Esophagus squamous epithelium (tissue), 5 donors: ENCODE measurements at places on chromosomes 3 and 15.

- no peak for DNase-seq
Measured at GRCh38 chr3:20305647-20306046, 119.6 kb upstream of the SGO1 start.

DNA sequence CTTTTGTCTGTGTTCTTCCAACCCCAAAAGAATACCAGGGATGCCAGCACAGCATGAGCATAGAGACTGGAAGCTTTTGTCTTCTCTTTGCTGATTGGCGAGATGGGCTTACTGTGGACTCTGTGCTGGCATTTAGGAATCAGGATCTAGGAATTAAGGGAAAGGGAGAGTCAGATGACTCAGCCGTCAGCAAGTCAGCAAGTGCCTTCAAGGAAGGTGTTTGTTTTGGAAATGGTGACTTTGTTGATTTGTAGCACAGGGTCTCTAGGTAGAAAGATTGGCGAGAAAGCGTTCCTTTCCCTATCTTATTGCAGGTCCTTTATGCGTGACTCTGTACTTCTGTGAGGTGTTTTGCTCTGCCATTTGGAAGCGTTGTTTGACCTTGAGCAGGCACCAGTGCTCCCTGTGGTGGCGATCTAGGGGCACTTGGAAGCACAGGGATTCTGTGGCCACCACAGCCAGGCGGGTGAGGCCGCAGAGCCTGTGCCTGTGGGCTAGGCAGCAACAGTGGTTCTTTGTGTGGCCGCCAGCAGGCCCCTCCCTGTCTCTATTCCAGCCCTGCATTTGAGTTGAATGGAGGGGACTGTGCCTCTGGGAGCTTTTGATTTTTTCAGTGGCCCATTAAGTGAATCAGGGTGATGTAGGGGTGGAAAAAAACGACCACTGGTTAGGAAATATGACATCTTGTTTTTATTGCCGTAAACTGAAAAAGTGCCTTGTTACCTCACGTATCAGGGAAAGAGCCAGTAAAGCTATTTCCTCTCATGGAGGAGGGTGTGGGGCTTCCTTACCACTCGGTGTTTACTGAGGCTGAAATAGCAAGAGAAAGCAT lies 19.0 kb downstream of the FAN1 start:
- no peak for DNase-seq

- no peak for DNase-seq
Measured at GRCh38 chr3:190436331-190436730, 13.4 kb downstream of the TMEM207 start.

DNA sequence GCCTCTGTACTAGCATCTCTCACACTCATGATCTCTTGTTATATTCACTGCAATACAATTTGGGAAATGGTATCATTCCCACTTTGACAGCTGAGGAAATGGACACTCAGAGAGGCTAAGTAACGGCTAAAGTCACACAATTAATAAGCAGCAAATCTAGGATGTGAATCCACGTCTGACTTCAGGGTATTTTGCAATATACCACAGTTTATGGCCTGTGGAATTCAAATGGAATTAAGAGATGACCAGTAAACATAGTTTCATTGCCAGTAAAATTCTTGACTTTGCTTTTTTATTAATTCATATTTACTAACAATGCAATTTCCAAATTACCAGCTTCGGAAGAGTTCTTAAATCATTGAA lies 61.1 kb downstream of the CCNL1 start:
- DNase-seq, result no peak

GRCh38 chr3:56694867-56695683 lies 12.0 kb upstream of the TASOR start:
- no peak for DNase-seq

- DNase-seq, result peak; percentile 41
Measured at GRCh38 chr3:31532587-31533168, at the start of gene STT3B. STT3B (plus strand) TSS chr3:31532925; CDS start chr3:31532999, 74 bp downstream.

GRCh38 chr3:78706906-78707523 lies 1060.8 kb downstream of the ROBO1 start:
- DNase-seq, result no peak

DNA sequence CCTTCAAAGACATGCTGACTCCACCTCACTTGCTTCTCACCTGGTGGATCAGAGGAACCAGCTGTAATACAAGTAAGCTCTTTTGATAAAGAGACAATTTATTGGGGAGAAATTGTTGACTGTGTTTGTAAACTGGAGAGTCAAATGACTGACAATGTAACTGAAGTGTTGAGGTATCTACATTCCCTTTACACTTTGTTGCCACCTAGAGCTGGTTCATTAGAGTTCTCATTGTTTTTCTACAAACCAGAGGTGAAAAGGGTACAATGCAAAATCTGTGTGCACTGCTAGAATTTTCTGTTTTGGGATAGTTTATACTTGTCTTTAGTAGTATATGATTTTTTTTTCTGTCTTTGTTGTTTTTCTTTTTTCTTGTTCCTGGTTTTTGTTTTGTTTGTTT lies 8.7 kb upstream of the LRRC58 start:
- no peak for DNase-seq

DNA sequence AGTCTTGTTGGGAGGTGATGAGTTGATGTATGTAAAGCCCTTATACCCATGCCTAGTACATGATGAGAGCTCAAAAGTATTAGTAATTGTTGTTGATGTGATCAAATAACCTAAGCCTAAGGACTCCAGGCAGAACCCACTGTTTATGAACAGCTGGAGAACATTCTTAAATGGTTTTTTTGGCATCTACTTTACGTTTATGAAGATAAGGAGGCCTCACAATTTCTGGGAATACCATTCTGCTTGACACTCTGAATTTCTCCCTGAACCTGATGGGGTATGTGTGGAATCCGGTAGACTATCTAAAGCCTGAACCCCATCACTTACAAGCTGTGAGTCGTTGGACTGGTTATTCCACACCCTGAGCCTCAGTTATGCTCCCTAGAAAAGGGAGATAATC lies 244.6 kb upstream of the WNT5A start:
- no peak for DNase-seq

GRCh38 chr3:64290864-64291263 lies 65.6 kb upstream of the PRICKLE2 start:
- no peak for DNase-seq

DNA sequence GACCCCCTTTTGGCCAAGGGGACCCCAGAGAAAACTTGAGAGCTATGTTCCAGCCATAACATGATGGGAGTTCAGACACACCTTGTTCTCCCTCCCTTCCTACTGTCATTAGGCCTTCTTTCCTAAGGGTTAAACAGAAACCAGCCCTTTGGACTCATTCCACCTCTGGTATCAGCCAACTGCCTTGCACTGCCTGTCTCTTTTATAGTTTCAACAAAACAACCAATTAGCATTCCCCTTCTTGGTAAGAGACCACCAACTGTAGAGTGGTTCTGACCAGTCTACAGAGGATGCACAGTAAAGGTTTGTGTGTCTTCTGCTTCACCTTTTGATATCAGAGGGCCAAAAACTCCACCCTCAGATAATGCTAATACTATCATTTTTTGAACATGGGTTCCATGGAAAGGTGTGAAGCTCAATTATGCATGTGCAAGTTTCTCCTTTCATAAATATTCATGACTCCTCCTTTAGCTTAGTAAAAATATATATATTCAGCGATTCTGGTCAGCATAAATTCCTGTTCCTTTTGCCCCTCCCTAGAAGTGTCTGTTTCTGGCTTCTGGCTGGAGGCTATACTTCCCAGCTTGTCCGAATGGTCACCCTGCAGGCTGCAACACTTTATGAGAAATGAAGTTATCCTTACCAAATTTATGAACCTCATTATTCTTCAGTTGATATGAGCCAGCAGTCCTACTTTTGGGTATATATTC lies 55.9 kb downstream of the SERP1 start:
- no peak for DNase-seq

DNA sequence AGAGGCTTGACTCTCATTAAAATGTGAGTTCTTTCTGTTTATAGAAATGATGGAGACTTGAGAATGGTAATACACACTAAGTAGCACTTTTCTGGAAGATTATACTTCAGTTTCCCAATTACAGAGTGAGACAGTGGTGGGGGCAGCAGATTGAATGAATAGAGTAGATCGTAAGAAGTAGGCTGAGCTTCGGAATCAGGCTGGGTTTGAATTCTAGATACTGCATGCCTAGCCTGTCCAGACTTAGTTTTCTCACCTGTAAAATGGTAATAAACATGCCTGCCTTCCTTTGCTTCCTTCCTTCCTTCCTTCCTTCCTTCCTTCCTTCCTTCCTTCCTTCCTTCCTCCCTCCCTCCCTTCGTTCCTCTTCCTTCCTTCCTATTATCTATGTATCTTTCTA lies 8.1 kb downstream of the IL1RAP start:
- no peak for DNase-seq

- no peak for DNase-seq
Measured at GRCh38 chr3:170759511-170760173, 110.4 kb downstream of the RPL22L1 start.

DNA sequence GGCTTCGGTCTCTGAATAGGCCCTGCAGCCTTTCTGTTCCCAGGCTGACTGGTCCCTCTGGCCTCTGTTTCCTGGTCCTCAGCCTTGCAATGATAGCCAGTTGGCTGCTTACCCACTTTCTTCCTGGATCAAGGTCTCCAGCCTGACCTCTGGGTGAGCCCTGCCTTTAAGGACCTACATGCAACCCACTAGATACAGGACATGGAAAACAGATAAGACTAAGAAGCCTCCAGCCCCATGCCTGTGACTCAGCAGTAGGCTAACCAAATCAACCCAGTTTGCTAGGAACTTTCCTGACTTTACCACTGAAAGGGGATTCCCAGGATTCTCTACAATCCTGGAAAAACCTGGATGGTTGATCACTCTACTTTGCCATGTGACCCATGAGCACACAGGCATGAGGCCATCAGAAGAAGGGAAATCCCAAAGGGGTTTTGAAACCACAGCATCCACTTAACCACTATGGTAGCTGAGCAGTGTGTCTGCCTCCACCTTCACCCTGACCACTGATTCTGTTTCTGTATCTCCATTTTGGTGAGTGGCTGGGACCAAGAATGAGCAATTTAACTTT lies 188.1 kb downstream of the CHST2 start:
- no peak for DNase-seq

GRCh38 chr15:101248274-101248673 lies 3.6 kb downstream of the CHSY1 start:
- no peak for DNase-seq

DNA sequence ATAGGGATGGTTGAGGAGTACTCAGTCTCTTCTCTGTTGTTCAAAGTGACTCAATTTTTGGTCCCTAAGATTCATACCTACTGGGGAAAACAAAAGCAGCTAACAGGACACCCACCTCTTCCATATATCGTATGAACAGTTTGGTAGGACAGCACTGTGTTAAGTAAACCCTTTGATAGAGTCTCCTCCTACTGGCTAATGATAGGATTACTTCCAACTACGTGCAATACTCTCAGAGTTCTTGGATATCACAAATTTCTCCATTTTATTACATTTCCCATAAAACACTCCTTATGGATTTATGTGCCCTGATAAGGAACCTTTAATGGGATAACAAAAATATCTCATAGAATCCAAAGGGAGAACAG lies 200.2 kb upstream of the GOLGA6L4 start:
- no peak for DNase-seq

DNA sequence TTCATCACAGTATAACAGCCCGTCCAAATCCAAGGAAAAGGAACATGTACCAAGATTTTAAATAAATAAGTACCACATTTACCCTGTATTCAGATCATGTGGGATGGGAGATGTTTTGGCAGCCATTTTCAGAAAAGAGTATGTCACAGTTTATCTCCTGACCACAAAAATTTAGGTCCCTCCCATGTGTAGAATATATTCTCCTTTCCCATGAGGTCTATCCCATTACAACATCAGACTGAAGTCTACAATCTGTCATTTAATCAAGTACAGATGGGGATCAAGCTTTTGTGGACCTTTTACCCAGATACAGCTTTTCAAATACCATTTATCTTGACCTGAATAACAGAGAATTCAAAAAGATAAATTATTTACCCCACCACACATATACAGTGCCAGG lies 444.5 kb downstream of the PLOD2 start:
- no peak for DNase-seq

DNA sequence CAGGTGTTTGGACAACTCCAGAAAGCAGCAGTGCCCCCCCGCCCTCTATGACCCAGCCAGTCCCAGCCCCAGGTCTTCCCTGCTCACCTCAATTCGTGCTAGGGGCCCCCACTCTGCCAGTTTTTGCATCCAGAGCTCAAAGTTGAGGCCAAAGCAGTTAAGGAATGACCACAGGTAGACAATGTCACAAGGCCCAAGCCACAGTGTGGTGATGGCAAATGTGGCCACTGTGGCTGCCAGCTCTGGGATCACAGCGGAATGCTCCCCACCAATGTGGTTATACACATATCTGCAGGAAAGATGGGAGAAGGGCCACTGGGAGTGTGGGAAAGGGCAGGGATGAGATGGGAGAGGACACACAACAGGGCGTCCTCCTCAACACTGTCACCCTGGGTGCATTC lies 8.2 kb downstream of the KLHL40 start:
- no peak for DNase-seq

DNA sequence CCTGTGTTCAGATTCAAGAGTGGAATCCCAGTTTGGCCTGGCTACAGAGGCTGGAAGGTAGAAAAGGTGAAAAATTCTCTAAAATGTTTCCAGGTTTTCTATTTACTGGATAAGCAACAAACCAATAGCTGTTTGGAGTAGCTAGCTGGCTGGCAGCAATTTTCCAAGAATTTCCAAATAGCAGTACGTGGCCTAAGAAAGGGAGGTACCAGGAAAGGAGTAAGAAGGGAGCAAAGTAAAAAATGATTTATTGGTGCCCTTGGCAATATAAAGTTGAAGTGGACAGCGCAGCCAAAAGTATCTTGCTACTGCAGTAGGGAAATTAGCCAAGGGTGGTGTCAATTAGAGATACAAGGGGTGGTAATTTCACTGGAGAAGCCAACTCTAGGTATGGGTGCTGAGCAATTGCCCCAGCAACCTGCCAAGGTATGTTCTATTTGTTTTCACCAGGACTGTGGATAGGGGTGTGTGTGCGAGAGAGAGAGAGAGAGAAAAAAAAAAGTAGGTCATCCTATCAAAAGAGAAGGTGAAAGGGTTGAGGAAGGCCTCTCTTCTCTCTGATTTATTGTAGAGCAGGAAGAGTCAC lies 40.8 kb upstream of the THBS1 start:
- no peak for DNase-seq

DNA sequence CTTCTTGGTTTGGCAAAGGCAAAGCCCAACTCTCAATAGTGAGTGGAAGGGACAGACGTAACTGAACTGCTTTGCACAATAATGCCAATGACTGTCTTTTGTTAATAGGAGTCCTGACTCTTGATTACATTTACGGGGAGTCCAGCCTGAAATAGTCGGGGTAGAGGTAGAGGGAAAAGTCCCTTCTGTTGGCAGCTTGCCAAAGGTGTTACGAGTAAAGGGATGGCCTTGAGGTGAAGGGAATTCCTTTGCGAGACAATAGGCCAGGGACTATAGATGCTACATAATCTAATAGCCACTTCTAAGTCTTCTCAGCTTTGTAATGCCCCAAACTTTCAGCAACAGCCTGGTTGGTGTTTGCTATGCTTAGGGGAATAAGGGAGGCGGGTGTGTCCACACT lies 2.2 kb upstream of the SENP2 start:
- DNase-seq, result no peak

GRCh38 chr3:112858410-112859069 lies 11.9 kb upstream of the CD200R1L start:
- no peak for DNase-seq
